ENCODE measurements at places on chromosomes 12 and 14.

DNA sequence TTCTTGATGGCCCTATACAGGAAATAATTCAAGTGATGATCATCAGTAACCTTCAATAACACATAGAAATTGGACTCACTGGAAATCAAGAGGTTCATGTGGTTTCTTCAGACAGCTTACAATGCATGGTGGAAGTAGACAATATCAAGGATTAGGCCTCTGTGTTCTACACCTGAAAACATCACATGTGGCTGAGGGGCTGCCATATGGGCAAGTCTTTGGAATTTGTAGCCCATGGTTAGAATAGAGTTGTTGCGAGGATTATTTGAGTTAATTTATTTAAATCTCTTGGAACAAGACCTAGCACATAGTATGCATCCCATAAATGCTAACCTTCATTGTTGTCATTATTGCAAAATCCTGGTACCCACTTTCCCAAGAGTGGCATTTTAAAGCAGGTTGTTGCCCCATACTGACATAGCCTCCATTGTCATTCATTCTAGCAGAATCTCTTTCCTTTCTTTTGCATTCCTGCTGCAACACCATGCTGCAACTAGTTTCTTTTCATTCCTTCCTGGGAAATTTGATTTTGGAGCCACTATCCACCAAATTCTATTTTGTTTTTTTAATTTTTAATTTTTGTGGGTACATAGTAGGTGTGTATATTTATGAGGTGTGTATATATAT, 352.7 kb upstream of the NAV3 start:
- DNase-seq: no peak

GRCh38 chr12:2891240-2892053, 756 bp downstream of the TULP3 start:
- no peak for DNase-seq

DNA sequence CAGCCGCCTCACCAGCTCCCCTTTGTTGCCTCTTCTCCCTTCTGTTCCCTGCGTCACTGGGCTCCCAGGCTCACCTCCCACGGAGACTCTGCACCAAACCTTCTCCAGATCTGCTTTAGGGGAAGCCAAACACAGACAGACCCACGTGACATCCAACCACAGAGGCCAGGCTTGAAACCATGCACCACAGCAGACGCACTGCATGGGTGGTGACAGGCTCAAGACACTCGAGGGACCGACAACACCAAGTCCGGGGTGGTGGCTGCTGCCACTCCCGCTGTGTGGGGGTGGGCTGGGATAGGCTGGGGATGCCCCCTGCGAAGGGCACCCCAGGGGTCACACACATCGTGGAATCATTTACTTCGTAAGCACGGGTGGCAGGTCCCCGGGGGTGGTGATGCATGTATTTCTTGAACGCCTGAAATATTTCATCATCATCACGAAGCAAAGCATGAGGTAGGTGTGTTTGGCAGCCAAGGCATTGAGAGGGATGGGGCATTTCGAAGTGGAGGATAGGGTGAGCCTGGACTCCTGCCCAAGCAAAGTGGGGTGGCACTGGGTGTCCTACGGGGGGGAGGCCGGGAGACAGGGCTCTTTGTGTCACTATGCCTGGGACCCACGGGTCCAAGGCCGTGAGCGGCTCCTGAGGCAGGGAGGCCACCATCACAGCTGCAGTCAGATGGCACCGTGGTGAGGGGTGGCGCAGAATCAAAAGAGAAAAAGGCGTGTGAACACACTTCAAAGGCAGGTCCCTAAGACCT, 66.8 kb upstream of the RFLNA start:
- DNase-seq: no peak

- no peak for DNase-seq
Observed at GRCh38 chr14:20455355-20456300, 602 bp downstream of the APEX1 start.

DNA sequence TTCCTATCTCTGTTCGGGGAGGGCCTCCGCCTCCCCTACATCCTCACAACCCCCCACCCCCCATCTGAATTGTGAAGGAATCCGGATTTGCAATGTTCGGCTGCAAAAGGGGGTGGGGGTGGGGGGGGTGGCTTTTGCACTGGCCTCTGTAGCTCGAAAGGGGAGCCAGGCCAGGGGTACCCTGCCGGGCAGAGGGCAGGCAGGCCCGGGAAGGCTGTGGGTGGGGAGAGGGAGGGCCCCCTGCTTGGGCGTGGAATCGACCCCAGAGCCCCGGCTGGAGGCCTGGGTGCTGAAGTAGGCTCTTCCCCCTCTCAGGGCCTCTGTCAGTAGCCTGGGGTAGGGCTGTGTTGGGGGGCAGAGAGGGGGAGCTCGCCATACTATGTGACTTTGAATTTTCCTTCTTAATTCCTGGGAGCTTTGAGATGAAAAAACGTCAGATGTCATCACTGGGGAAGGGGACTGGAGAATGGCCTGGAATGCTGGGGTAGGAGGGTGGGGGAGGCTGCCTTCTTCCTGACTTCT, 1.1 kb downstream of the LRP1 start:
- no peak for DNase-seq

DNA sequence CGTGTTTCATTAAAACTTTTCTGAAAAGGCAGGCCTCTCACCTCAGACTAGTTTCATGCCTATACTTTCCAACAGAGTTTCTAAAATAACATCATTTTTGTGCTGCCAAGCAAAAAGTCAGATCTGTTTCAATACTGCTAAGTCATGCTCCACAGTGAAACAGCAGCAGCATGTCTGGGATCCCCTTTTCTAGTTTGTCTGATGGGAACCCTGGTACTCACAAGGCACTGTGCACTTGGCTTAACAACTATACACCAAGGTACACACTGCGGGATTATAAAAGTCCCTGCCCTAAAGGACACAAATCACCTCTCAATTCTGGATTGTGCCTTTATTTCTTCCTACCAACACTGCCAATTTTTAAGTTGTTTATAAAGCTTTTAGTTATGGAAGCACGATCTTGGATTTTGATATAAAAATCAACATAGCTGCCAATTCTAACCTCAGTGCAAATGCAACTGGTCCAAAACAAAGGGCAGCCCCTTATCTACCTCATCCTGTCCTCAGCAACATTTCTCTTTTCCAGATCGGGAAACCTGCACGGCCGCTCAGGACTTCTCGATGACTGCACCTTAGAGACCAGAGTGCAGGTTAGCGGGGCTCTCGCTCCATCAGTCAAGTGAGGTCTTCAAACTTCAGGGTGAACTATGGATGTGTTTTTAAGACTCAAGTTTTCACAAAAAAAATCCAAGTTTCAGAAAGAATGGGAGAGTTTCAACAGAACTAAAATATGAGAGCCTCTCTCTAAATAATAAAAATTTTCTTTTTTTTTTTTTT, 1.7 kb upstream of the EIF5 start:
- no peak for DNase-seq

- DNase-seq: no peak
Observed at GRCh38 chr12:11758510-11759493, 109.3 kb downstream of the ETV6 start.
